ENCODE measurements at places on chromosomes 16 and 17. TPM values are rescaled to one million over a fixed set of nuclear protein-coding genes. Genes with fewer than 3 reads are reported as not detected.

DNA sequence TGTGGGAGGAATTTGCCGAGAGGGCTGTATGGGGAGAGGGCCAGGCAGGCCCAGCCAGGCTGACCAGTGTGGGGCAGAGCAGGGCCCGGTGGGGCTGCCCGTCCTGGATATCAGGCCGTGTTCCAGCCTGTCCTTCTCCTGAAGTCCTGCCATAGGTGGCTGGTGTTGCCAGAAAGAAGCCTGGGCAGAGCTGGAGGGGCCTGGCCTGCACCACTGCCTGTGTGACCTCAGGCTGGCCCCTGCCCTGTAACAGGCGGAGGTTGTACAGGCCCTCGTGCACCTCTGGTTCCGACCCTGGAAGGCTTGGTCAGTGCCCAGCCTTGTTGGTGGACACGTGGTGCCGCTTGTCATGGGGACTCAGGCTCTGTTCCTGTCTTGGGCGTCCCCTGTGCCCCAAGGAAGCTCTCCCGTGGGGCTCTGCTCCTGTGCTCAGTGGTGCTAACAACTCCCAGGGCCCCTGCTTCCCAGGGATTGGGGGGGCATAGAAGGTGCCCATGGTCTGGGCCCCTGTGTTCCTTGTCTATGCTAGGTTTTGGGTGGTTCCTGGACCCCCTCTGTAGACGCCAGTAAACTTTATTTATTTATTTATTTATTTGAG, 33.3 kb downstream of the ADCY7 start:
- H3K27ac ChIP-seq, result no peak overlapping the region
- peaks cover 22% of the 10 kb centered on the region for H3K36me3 ChIP-seq
- H3K4me1 ChIP-seq, result peaks cover 13% of the 10 kb centered on the region
- no peaks in the 10 kb centered on the region for H3K27me3 ChIP-seq
- no peak overlapping the region for H3K4me3 ChIP-seq

DNA sequence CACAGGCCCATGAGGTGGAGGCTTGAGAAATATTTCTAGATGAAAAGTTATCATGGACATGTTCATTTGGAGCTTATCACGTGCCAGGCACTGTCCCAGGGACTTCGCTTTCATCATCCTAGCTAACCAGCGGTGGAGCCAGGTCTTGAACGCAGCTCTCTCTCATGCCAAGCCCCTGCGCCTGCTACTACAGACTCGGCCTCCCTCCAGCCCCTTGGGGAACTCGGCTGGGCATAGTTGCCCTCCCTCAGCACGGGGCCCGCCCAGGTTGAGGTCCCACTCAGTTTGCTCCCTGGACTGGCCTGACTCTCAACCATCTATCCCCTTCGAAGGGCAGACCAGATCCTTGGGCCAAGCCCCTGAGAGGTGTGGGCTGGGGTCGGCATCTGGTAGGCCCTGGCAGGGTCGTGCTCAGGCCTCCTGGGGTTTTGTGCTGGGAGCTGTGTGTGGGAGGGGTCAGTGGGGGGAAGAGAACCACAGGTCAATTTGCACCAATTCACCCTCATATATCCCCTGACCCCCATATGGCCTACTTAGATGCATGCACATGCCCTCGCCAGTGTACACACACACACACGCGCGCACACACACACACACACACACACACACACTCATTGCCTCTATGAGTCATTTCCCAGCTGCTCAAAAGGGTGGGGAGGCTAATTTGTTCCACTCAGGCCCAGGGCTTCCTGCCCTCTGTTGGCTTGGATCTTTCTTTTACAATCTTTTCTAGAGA, 12.1 kb upstream of the SCN4A start:
- no peaks in the 10 kb centered on the region for H3K36me3 ChIP-seq
- H3K4me3 ChIP-seq, result no peak overlapping the region
- H3K27me3 ChIP-seq, result no peaks in the 10 kb centered on the region
- H3K27ac ChIP-seq, result peak overlapping the region; percentile 57

GRCh38 chr17:2388020-2388682, 12.7 kb downstream of the MNT start:
- peak overlapping the region; percentile 100 for H3K27ac ChIP-seq
- peaks cover 55% of the 10 kb centered on the region for H3K4me1 ChIP-seq
- no peaks in the 10 kb centered on the region for H3K27me3 ChIP-seq
- DNase-seq, result no peak
- H3K36me3 ChIP-seq, result peaks cover 28% of the 10 kb centered on the region

DNA sequence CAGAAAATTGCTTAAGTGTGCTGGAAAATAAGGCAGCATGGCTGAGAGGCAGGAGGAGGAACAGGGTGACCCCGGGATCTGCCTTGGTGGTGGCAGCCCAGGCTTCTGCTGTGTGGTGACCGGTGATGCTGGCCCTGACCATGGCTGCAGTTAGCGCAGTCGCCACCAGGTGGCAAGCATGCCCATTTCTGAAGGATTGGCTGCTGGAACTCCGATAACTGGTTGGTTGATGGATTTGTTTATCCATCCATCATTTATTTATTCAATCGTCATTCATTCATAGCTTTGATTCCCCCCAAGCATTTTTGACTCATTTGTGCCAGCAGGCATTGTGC, 29.1 kb upstream of the ITGA3 start:
- H3K27me3 ChIP-seq, result no peaks in the 10 kb centered on the region
- no peaks in the 10 kb centered on the region for H3K36me3 ChIP-seq
- H3K4me3 ChIP-seq, result peak overlapping the region; percentile 49
- no peak overlapping the region for H3K27ac ChIP-seq

GRCh38 chr17:44922746-44923470, 7.6 kb upstream of the GFAP start:
- H3K27ac ChIP-seq, result no peak overlapping the region
- H3K36me3 ChIP-seq, result no peaks in the 10 kb centered on the region
- no peaks in the 10 kb centered on the region for H3K27me3 ChIP-seq
- no peak for DNase-seq
- H3K4me1 ChIP-seq, result peaks cover 13% of the 10 kb centered on the region
- no peak overlapping the region for H3K4me3 ChIP-seq

DNA sequence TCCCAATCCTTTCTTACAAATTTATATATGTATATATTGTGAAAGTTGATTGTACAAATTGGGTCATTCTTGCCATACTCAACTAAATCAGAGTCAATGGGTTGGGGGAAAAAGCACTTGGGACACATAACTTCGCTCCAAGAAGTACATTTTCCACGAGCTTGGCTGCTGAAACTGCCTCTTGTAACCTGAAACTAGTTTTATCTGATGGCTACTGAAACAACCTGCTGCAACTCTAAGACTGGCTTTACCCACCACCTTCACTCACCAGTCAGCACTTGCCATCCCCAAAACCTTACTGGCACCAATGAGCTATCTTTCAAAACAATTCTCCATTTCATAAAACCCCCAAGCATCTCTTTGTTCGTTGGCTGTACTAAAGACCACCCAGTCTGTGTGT, 14.5 kb upstream of the MYCBPAP start:
- no peak for DNase-seq
- no peaks in the 10 kb centered on the region for H3K4me1 ChIP-seq
- no peaks in the 10 kb centered on the region for H3K36me3 ChIP-seq
- no peaks in the 10 kb centered on the region for H3K27me3 ChIP-seq
- no peak overlapping the region for H3K4me3 ChIP-seq

DNA sequence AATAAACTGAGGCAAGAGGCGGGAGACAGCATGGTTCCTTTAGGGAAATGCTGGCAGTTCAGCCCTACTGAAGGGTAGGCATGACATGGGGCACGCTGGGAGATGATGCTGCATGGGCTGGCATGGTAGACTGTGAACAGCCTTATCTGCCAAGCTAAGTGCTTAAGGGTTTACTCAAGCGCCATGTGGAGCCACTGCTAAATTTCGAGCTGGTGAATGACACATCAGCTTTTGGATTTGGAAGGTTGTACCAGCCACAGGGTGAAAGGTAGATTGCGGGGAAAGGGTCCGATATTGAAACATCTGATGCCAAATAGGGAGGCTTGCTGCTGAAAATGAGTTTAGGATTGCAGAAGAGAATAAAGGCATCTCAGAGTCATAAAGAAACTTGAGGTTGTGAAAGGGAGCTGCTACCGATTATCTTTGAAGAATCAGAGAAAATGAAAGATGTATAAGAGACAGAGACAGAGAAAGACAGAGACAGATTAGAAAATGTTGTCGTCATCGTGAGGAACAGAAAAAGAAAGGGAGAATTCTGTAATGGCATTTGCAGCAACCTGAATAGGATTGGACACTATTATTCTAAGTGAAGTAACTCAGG, 16.3 kb downstream of the PIK3R5 start:
- H3K27me3 ChIP-seq, result no peaks in the 10 kb centered on the region
- H3K4me1 ChIP-seq, result no peaks in the 10 kb centered on the region
- no peak overlapping the region for H3K27ac ChIP-seq
- no peak overlapping the region for H3K4me3 ChIP-seq

DNA sequence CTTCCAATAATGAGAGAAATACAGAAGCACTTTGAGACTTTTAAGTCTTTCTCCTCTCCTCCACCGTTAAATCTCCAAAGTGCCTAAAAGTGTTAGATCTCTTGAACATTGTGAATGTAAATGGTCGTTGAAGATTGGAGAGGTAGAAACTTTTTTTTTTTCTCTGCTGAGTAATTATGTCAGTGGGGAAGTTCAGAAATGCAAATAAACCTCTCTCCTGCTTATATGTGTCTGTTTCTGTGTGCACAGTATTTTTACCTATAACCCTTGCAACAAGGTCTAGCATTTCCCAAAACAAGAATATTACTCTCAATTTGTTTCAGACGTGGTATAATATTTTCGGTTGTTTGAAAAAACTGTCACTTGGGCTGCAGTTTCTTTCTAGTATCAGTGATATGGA, 833.6 kb upstream of the CDH8 start:
- H3K4me1 ChIP-seq, result no peaks in the 10 kb centered on the region
- H3K36me3 ChIP-seq, result no peaks in the 10 kb centered on the region
- H3K27me3 ChIP-seq, result no peaks in the 10 kb centered on the region
- H3K4me3 ChIP-seq, result no peak overlapping the region
- DNase-seq, result no peak

CDRT15 gene
- total RNA-seq, result not detected

KRTAP16-1 gene
- not detected for total RNA-seq

HAS3 gene
- 1.3 TPM for total RNA-seq

ASGR2 gene
- total RNA-seq, result 1.5 TPM
